ENCODE measurements at places on chromosomes 7 and 10. TPM values are rescaled to one million over a fixed set of nuclear protein-coding genes. Genes with fewer than 3 reads are reported as not detected.

NEUROG3 gene
- not detected for total RNA-seq

TSPAN12 gene
- total RNA-seq, result 55.8 TPM

CDC14C gene
- total RNA-seq, result not detected

NRAP gene
- total RNA-seq, result 610 TPM

SHH gene
- total RNA-seq, result not detected

ZNF736 gene
- 1.4 TPM for total RNA-seq

ANXA8L1 gene
- 12.5 TPM for total RNA-seq

NKX2-3 gene
- total RNA-seq, result not detected

NPVF gene
- not detected for total RNA-seq

PDZD7 gene
- 0.59 TPM for total RNA-seq

SFTPA1 gene
- total RNA-seq, result not detected

CADPS2 gene
- total RNA-seq, result 11.8 TPM

ARHGAP12 gene
- 24.1 TPM for total RNA-seq

UCMA gene
- total RNA-seq, result not detected

ANK3 gene
- total RNA-seq, result 189 TPM

LARP4B gene
- 26.1 TPM for total RNA-seq

STX1A gene
- total RNA-seq, result 2.6 TPM

EBLN1 gene
- not detected for total RNA-seq

CYP3A5 gene
- total RNA-seq, result 1.2 TPM

APBB1IP gene
- total RNA-seq, result 1.4 TPM

MBLAC1 gene
- total RNA-seq, result 6.1 TPM

MRLN gene
- not detected for total RNA-seq

DEPP1 gene
- total RNA-seq, result 143 TPM

CTBP2 gene
- total RNA-seq, result 26.0 TPM

KCNH2 gene
- total RNA-seq, result 128 TPM

CUZD1 gene
- not detected for total RNA-seq

PLAU gene
- 3.9 TPM for total RNA-seq

UBN2 gene
- 8.5 TPM for total RNA-seq

MSRB2 gene
- total RNA-seq, result 71.0 TPM

CCDC146 gene
- 12.7 TPM for total RNA-seq
